HFFc6 (cell line): ENCODE measurements at places on chromosomes 16 and 17. TPM values are rescaled to one million over a fixed set of nuclear protein-coding genes. Genes with fewer than 3 reads are reported as not detected.

GLIS2 gene
- 22.1 to 23.3 TPM (median 23.2 TPM) in 3 replicates for total RNA-seq

PIK3R5 gene
- not detected in 3 replicates for total RNA-seq

HP gene
- total RNA-seq, result not detected in 3 replicates

APOH gene
- total RNA-seq, result not detected in 3 replicates

NOD2 gene
- total RNA-seq, result not detected in 3 replicates

KRT27 gene
- not detected in 2 replicates for total RNA-seq

MINK1 gene
- 68.5 to 78.8 TPM (median 75.0 TPM) in 3 replicates for total RNA-seq

DLX4 gene
- total RNA-seq, result not detected in 3 replicates

SEPTIN12 gene
- total RNA-seq, result not detected in 2 replicates

GNGT2 gene
- not detected in 3 replicates for total RNA-seq

ADAM11 gene
- 0.15 to 0.22 TPM (median 0.17 TPM) in 3 replicates for total RNA-seq

CSH2 gene
- not detected in 3 replicates for total RNA-seq

KRT33B gene
- total RNA-seq, result 0.75 to 2.0 TPM (median 1.7 TPM) in 3 replicates

CA5A gene
- total RNA-seq, result not detected in 3 replicates

KCNAB3 gene
- 1.5 and 2.2 TPM in 2 replicates for total RNA-seq

HYDIN gene
- 0.18 TPM in 1 of 3 replicates, not detected in the others for total RNA-seq

C1QL1 gene
- total RNA-seq, result 0.16 to 0.25 TPM (median 0.24 TPM) in 3 replicates

CEP112 gene
- total RNA-seq, result 7.0 to 8.4 TPM (median 7.2 TPM) in 3 replicates

G6PC1 gene
- total RNA-seq, result not detected in 3 replicates

ATP2A3 gene
- 0.04 to 0.11 TPM (median 0.07 TPM) in 3 replicates for total RNA-seq

ANKRD40CL gene
- not detected in 3 replicates for total RNA-seq

PIMREG gene
- total RNA-seq, result 16.4 to 38.3 TPM (median 27.0 TPM) in 3 replicates

CENPV gene
- 15.5 to 26.0 TPM (median 23.1 TPM) in 3 replicates for total RNA-seq

TPSG1 gene
- total RNA-seq, result not detected in 3 replicates

GGT6 gene
- not detected in 2 replicates for total RNA-seq

C17orf100 gene
- 1.2 to 1.8 TPM (median 1.2 TPM) in 3 replicates for total RNA-seq

TRPV2 gene
- 3.6 and 18.6 TPM in 2 replicates for total RNA-seq

TBX2 gene
- total RNA-seq, result 39.5 to 70.5 TPM (median 45.4 TPM) in 3 replicates

PRR15L gene
- total RNA-seq, result not detected in 3 replicates

CDK12 gene
- total RNA-seq, result 41.4 to 44.0 TPM (median 42.3 TPM) in 3 replicates

USP31 gene
- 4.5 and 5.0 TPM in 2 replicates for total RNA-seq

TSC2 gene
- 80.2 and 88.3 TPM in 2 replicates for total RNA-seq
